ENCODE measurements at places on chromosomes 5 and 9.

DNA sequence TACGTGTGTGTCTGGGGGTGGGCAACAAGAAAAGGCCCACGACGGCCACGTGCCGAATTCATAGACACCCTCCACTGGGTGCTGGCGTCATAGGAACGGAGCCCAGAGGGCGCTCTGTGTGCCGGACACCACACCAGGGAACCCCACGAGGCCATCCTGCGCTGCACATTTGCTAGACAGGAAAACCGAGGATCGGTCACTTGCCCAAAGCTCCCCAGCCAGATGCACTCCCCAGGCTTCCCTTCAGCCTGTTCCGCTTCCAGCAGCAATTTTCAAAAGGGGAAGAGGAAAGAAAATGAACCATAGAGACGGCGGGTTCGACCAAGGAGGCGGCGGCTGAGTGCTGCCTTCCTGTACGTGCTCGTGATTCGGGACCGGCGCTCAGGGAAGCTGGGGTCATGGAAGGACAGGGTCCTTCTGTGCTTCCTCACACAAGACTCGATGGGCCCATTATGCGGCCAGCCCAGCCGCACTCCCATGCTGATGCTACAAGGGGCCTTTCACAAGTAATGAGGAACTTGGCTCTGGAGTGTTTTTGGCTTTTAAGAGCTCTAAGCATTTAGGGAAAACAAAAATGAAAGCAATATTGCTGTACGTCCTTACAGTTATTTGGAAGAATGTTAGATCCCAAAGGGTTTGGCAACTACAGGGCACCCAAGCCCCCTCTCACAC is 124.6 kb upstream of the SARDH start:
- peak; percentile 5 for DNase-seq

GRCh38 chr9:121801579-121801978 is 150.1 kb downstream of the DAB2IP start:
- DNase-seq, result no peak

DNA sequence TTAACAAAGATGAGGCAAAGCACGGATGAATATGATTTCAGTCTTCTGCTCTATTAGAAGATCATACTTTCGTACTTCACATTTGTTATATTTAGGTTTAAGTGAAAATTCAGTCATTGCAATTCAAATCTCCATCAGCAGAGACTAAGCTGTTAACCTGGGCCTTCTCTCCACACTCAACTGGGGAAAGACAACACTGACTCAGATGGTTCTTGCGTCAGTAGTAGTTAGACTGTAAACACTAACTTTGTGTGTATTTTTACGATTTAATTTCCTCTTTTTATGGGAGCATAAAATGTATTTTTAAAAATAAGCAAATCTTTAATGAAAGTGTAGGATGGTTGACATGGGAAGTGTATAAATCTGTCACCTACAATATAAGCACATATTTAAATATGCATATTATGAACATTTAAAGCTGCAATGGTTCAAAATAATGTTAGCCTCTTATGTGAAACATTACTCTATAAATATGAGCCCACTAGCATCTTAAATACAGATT is 42.7 kb upstream of the ZNF608 start:
- DNase-seq, result no peak

GRCh38 chr9:133597316-133597957 is 11.8 kb downstream of the FAM163B start:
- no peak for DNase-seq

DNA sequence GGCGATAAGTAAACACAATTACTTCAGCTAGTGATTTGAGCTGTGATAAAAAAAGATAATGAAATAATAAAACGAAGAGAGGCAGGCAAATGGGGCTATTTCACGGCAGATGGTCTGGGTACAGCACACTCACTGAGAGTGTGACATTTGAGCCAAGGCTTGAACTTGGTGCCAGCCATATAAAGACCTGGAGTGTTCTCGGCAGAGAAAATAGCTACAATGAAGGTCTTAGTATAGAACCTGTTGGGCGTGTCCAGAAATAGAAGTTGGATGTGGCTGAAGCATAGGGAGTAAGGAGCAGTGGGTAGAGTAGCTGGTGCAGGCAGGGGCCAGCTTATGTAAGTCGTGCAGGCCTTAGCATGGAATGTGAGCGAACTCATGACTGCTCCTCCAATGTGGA is 660.3 kb upstream of the WWC1 start:
- DNase-seq, result no peak

GRCh38 chr9:12933957-12934356 is 159.1 kb downstream of the LURAP1L start:
- DNase-seq, result no peak

DNA sequence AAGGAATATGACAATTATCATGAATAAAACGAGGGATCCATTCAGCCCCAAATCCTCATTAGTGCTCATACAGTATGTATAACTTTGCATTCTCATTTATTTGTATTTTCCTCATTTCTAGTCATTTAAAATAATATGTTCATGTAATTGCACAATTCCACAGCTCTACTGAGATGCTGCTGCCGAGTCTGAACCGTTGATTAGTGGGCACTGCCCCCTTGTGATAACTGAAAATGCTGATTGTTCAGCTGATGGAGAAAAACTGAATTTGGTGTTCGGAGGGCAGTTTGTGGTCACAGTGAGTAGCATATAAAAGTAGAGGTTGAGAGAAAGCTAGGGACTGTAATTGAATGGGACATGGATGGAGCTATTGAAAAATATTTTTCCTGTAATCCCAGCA is 12.2 kb upstream of the GPR151 start:
- DNase-seq, result no peak

- DNase-seq, result no peak
Observed at GRCh38 chr5:20033881-20034280, 45.9 kb upstream of the CDH18 start.

DNA sequence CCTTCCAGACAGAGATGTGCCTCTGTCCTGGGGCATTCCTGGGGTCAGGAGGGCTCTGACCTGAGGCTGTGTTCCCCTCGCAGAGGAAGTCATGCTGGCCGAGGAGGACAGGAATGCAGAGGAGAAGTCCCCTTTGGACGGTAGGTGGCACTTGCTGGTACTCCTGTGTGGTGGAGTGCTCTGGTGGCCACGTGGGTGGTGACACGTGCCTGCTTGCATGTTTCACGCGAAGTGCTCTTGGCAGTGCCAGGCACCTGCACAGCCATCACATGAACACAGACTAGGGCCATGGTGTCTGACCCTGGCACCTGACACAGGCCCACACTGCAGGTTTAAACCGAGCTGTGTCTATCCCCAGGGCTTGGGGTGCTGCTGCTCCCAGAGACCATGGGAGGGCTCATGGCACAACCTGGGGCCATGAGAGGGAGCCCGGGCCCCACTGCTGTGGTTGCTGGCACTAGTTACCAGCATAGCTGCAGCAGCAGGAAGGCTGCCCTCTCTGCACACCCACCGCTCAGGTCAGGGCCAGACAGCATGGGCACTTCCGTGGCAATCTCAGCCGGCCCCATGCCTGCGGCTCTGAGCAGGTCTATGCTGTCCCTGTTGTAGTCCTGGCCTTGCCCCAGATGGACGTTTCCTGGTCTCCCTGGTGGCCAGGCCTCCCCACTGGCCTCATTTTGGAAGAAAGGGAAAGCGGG is 79.3 kb downstream of the CACNA1B start:
- no peak for DNase-seq

- no peak for DNase-seq
Observed at GRCh38 chr9:1198085-1198484, 147.9 kb downstream of the DMRT2 start.

DNA sequence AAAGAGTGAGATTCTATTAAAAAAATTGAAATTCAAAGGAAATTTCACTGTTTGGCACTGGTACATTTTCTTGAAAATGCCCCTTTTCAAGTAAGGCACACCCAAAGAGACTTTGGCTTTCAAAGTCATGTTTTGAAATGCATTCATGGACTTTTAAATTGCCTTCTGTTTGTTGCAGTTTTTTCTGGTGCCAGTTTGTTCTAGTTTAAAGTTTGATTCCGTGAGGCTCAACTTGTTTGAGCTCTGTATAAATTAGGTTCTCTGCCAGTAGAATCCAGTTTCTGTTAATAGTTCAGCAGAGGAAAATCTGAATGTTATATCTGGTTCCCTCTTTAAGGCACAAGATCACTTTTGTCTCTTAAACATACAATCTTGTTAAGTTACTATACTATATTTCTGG is 16.4 kb downstream of the ATP6V0E1 start:
- DNase-seq, result no peak

DNA sequence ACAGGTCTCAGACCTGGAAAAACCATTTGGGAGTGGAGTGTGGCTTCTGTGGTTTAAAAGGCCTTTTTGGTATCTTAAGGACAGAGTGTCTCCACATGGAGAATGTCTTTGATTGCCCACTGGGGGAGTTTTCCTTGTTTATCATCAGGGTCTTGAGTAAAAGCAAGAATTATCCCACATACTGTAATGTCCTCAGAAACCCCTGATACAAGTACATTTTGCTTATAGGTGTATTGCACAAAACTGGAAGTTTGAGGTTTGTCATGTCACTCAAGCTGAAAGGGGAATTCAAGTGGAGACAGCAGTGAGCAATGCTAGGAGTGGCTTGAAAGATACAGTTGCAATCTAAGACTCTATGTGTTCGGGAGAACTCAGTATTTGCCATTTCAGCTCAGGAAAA is 62.7 kb upstream of the GRAMD2B start:
- no peak for DNase-seq

DNA sequence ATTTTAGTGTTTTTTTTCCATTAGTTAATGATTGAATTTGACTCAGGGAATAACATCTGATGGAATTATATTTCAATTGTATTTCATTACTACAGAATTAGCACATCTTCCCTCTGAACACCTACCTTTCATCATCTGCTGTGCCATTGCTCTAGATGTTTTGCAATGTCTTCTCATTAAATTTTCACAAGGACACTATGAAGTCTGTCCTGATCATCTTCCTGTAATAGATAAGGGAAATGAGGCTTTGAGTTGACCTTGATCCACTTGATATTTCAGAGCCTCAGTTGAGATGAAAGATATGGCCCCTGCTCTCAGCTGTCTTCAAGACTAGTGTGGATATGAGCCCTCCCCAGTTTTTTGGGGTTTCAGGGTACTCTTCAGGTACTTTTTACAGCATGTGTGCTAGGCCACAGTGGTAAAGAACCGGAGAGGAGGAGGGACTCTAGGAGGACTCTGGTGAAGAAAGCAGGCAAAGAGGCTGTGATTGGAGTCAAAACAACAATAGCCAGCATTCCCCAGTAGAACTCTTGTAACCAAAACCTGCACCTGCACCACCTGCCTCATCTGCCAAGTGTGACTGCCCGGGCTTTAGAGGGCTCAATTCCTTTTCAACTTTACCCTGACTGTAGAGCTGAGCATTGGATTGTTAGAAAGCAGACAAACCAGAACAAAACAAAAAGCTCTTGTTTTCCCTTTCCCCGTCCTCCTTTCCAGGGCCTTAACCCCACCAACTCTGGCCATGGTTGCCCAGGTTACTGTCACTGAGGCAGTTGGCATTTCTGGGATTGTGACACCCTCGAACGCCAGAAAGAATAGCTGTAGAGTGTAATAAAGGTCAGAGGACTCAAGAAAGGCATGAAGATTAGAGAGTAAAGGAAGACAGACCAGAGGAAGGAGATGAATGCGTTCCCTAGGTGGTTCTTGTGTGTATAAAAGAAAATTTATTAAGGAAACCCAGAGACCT is 56.3 kb downstream of the ERAP1 start:
- DNase-seq, result no peak

GRCh38 chr9:1530696-1531095 is 480.5 kb downstream of the DMRT2 start:
- no peak for DNase-seq

DNA sequence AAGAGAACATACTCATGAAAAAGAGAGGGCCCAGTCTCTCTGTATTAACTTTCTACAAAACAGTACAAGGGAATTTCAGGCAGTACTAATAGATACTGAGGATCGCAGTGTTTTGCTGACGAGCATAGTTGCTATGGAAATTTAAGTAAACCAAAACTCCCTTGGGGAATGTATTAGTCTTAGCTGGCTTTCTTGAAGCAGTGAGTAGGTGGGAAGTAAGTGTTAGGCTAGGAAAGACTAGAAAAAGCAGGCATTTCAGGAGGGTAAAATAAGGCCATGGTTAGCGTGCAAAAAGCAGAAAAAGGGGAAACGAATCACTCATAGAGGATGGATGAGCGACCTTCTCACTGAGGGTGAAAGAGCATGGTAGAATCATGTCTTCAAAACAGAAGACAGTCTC is 84.3 kb upstream of the ACTBL2 start:
- DNase-seq, result no peak

DNA sequence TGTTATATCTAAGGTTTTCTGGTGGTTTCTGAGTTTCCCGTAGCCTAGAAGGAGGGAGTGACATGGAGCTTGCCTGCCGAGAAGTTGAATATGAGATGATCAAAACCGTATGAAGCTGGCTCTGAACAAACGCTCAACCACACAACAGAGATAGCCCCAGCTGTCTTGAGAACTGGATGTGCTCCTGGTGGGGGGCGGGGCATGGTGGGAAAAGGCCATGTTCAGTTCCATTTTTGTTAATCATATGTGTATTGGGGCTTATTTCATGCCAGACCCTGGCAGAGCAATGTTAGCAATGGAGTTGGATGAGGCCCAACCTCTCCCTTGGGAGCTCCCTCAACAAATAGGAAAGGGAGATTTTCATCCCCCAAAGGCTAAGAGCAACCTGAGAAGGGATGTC is 4.8 kb downstream of the CCL19 start:
- no peak for DNase-seq

DNA sequence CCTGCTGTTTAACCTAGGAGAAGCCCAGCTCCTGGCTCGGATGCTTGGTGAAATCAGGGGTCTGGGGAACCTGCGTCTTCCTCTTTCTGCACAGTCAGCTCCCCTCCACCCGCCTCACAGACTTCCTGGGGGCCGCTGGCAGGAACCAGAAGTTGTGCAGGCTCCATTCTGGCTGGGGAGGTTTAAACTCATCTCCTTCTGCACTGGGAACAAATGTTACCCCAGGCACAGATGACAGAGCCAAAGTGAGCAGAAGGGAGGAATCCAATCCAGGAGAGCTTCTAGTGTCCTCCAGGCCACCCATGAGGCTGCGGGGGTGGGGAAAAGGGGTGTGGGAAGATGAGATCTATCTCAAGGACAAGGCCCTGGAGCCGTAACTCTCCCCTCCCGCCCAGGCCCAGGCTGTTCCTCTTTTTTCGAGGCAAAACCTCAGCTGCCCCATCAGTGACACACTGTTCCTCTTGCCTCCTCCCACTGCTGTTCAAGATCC is 31.2 kb downstream of the KCNMB1 start:
- no peak for DNase-seq

DNA sequence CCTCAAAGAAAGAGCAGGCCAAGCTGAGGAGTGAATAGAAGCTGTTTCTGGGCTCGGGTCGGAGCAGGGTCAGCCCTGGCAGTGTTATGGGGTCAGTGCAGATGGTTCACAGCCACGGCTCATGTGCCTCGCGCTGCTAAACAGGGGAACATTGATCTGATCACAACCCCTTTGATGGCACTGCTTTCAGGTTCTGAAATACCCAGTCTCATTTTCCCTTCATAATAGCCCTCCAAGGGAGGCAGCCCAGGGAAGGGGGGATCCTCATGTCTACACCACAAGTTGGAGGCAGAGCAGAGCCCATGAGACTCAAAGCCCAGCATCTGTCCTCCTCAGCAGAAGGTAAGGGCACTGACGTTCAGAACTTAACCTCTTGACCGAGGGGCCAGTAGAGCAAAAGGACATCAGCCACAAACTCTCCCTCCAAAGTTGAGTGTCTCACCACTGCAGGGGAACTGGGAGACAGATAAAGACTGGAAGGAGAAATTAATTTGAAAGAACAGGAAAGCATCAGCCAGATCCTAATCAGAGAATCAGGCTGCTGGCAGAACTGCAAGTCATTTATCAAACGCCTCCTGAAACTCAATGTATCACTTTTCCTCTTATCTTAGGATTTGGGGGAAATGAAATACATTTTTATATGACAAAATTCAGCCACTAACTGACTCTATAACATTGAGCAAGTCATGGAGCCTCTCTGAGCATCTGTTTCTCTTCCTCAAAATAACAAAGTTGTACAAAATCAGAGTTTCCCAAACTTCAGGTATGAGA is 110.6 kb downstream of the SH3TC2 start:
- no peak for DNase-seq

Data from CD4-positive, alpha-beta T cell treated with Interferon alpha-2 for 1 hour (primary cell).